ENCODE measurements at places on chromosomes 1 and 21.

- no peak for DNase-seq
Measured at GRCh38 chr1:167800251-167800650, 78.5 kb downstream of the MPZL1 start.

GRCh38 chr1:101379950-101380349 is 143.1 kb downstream of the S1PR1 start:
- no peak for DNase-seq

GRCh38 chr1:86972262-86972661 is 57.8 kb downstream of the HS2ST1 start:
- DNase-seq = no peak

- no peak for DNase-seq
Measured at GRCh38 chr1:234722904-234723720, 113.1 kb upstream of the IRF2BP2 start.

- DNase-seq = no peak
Measured at GRCh38 chr1:63675420-63675931, 82.3 kb downstream of the PGM1 start.

Measured in NCI-H187 (cell line).